ENCODE measurements at places on chromosomes 1 and 21.

GRCh38 chr1:238738892-238739291, 647.5 kb upstream of the CHRM3 start:
- no peak for DNase-seq

- no peak for DNase-seq
These were observed 11.7 kb upstream of the C2CD2 start for GRCh38 chr21:41965461-41966013.

DNA sequence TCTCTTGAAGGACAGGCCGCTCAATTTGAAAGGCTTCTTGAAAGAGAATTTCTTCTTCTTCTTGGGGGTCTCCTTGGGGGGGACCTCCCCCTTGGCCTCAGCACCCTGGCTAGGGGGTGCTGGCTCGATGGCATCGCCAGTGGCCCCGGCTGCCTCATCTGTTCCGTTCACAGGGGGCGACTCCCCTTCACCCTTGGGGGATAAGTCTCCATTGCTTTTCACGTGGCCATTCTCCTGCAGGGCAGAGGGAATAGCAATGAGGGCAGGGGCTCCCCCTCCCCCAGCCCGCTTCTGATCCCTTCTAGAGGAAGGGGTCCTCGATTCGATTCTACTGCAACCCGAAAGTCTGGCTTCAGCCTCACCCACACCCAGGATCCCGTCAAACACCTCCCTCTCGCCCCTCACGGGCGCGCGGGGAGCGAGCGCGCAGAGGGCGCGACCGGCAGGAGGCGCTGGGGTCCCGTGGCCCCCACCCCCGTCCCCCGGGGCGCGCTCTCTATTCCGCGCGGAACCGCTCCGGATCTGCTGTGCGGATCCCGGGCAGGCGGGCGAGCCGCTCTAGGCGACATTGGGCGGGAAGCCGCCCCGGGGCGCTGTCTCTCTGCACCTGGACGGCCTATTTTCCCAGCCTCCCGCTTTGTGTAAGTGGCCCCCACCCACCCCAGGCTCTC, 1.0 kb downstream of the MARCKSL1 start:
- no peak for DNase-seq

DNA sequence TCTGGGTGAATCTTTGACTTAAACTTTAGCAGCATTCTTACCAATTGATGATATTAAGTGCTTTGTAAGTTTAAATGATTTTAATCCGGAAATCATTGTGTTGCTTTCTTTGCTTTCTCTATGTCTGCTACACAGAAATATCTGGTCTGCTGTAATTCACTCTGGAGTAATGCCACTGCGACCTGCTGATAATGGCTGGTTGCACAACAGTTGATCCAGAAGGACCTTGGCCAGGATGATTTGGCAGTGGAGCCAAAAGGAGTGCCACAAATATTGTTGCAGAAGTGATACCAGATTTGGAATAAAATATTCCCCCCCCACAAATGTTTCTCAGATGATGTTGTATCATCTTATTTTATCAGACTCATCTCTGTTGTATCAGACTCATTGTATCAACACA, 2063.9 kb downstream of the MRPL39 start:
- no peak for DNase-seq

GRCh38 chr1:183235503-183235902, 49.4 kb downstream of the LAMC2 start:
- DNase-seq, result peak; percentile 14

GRCh38 chr1:242006976-242007375, 8.1 kb upstream of the MAP1LC3C start:
- no peak for DNase-seq
